NCI-H1417 treated with DMSO at 0.1 percent for 48 hours (cell line): ENCODE measurements at places on chromosomes 7 and 10.

DNA sequence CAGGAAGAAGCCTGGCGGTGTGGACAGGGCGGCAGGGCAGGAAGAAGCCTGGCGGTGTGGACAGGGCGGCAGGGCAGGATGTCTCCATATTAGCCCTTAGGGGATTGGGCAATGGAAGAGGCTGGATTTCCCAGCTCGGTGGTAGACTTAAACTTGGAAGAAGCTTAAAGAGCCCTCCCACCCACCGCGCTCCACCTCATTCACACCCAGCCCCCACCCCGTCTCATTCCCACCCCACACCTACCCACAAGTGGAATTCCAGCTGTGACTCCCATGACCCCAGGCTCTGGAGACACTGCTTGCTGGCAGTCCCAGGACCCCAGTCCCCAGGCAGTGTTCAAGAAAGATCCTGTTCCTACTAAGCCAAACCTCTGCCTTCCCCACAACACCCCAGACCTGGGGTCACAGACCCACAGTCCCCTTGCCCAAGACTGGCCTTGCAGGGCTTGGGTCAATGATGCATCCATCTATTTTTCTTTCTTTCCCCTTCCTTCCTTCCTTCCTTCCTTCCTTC is 34.0 kb downstream of the SPDYE6 start:
- no peak for DNase-seq

GRCh38 chr7:97117035-97117371 is 495 bp upstream of the SDHAF3 start:
- no peak for DNase-seq

DNA sequence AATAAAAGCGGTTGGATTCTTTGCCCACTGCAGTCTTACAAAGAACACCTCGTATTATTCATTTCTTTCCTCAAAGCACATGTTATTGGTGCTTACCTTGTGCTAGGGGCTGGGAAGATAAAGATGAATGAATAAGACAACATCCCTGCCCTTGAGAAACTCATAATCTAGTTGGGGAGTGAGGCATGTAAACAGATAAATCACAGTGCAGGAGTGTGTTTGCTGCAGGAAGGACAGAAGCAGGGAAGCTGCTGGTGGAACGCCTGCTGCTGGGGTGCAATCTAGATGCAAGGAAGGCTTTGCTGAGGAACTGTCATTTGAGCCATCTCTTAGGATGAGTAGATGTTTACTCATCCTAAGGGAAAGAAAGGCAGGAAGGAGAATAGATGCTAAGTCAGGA is 135.6 kb downstream of the TMEM178B start:
- DNase-seq: no peak

- DNase-seq: no peak
Measured at GRCh38 chr7:111400088-111400487, 162.2 kb downstream of the IMMP2L start.

GRCh38 chr7:2993868-2994267 is 49.8 kb downstream of the CARD11 start:
- DNase-seq: no peak

- no peak for DNase-seq
Measured at GRCh38 chr7:111933609-111934008, 272.6 kb downstream of the DOCK4 start.

DNA sequence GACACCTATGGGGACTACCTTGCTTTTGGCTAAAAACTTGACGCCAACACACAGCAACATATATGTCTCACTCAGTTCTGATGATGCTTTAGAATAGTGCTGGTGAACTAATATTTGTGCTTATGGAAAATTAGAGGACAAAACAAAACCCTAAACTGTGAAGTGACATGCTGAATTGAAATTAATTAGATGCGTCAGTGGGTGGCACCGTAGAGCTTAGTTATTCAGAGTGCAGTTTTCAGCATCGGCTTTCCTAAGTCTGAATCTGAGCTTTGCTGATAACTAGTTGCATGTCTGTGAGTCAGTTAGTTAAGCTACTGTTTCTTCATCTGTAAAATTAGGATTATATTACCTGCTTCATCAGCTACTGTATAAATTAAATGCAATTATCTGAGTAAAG is 245.0 kb upstream of the SORCS1 start:
- DNase-seq: no peak
